ENCODE measurements at places on chromosomes 12 and 14.

DNA sequence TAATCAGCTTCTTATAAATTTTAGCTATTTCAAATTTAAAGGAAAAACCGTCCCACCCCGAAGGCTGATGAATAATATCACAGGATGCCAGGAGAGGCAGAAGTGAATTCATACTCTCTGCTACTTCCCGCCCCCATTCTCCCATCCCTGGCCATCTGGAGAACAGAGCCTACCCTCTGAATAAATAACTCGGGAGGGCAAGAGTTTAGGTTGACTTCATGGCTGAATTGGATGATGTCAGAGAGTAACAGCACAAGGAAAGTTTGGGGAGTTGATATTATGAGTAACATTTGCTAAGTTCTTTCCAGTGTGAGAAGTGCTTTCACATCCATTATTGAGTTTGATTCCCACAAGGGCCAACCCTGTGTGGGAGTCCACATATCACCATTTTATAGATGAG is 241.6 kb downstream of the EGLN3 start:
- DNase-seq = no peak

DNA sequence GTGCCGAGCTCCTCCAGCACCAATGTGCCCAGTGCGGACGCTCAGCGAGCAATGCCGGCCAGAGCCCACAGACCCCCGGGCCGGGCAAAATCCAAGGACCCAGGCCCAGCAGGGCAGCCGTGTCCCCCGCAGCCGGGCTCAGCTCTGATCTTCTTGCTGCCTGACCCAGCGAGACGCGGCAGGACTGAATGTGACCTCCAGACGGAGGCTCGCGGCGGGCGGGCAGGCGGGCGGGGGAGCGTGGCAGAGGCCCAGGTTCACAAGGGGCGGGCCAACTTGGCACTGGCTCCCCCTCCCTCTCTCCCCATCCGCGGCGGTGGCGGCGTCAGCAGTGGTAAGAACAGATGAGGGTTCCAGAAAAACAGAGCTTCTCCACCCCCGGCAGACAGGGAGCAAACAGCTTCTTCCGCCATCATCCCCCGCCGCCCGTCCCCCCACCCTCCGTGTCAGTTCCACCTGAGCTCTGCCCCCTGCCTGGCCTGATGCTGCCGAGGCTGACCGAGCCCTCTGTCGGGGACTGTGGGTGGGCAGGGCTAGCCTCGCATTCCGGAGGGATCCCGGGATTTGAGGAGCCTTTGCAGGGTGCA is 94.3 kb downstream of the RFLNA start:
- peak; percentile 15 for DNase-seq

DNA sequence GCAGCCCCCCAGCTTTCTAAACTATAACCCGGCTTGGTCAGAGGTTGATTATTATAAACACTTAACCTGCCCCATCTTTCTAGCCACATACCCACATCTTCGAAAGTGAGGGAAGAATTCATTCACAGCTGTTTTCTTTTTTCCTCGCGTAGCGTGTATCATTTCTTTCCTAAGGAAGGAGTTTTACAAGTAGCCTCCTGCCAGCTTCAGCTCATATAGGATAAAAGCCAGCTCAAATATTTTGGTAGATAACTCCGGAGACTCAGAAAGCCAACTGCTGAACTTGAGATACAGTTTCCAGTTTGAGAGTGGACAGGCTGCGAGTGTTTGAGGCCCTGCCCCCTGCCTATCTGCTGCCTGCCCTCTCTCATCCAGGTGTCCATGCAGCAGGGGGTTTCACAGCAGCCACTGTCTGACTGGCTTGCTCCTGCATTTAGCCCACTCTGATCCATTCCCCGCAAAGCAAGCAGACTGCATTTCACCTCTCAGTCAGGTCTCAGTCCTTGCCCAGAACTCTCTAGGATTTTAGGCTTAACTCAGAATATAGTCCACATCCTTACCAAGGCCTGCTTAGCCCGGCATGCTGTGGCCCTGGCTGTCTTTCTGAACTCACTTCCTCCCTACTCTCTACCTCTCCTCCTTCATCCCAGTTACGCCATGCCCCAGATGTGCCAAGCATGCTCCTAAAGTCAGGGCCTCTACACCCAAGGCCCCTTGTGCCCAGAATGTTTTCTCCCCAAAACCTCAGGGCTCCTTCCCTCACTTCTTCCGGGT is 46.9 kb downstream of the EVL start:
- DNase-seq = no peak

- DNase-seq = no peak
These were observed 187.2 kb downstream of the TMTC2 start for GRCh38 chr12:82873951-82874350.

DNA sequence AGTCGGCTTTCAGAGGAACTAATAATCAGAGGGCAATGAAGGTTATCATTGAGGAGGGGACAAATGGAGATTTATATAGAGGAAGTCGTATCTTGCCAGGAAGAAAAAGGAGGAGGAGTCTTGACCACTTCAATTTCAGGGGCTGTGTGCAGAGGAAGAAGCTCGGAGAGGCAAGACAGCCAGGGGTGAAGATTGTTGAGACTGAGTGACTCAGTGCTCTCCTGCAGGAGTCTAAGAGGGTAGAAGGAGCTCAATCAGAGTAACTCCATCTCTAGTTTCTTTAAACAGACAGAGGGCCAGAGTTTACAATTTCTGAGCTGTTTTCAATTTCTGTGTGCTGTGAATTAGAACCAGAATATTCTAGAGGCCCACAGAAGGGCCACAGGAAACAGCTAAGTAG is 439.3 kb upstream of the PRICKLE1 start:
- DNase-seq = no peak

GRCh38 chr12:102479099-102479885 is 1.1 kb downstream of the IGF1 start:
- no peak for DNase-seq

DNA sequence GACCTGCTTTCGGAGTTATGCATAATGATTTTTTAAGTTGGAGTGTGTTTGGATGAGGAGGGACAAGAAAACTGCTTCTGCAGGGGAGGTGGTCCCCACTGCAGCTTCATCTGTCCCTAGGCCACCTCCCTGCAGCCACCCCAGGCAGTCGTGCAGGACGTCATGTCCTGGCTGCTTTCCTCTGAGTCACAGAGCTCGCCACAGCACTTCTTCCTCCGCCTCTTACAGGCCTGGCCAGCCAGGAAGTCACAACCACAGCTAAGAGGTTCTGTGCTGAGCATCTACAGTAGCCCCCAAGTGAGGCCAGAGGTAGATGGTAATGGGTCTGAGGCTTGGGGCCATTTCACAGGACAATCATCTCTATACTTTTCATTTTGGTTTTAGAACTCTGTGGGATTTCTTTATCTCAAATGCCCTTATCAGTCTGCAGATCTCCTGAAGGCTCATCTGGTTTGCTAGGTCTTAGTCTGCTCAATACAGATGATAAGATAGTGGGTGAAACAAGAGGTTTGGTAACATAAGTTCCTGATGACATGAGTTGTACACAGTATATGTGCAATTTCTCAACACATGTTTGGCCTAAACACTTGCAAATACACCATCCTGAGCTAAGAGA is 106.4 kb downstream of the ARF6 start:
- DNase-seq = peak; percentile 5

GRCh38 chr12:105083551-105084105 is 630 bp downstream of the ALDH1L2 start:
- no peak for DNase-seq

DNA sequence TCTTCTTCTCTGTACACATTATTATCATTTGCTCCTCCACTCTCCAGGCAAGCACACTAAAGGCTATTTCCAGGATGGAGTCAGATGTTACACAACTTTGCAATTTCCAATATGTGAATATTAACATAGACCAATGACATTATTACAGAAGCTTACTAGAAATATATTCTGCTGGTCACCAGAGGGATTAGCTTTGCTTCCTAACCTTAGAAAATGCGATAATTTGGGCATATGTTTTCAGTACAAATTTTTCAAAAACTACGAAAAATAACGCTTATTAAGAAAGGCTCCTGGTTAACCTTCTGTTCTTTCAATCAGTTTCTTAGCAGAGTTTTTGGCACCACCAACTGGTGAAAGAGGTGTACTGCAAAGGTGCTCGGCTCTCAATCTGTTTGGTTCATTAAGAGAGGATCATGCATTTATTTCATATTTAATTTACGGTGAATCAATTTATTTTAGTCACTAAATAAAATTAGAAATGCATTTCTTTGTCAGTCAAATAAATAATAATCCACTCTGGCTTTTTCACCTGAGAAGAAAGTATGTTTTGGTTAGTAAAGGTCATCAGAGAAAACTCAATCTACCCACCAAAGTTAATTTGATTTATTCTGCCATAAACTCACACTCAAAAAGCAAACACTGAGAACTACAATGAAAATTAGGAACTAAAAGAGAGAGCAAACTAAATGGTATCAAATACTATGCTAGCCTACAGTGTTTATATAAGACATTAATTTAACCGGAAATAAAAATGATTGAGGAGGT is 39.2 kb downstream of the EFCAB11 start:
- DNase-seq = peak; percentile 21
